Head of caudate nucleus (tissue), 42 donors: ENCODE measurements at places on chromosomes 3 and 15.

- no peak for DNase-seq
Observed at GRCh38 chr15:90812171-90812957, 56.0 kb upstream of the FURIN start.

DNA sequence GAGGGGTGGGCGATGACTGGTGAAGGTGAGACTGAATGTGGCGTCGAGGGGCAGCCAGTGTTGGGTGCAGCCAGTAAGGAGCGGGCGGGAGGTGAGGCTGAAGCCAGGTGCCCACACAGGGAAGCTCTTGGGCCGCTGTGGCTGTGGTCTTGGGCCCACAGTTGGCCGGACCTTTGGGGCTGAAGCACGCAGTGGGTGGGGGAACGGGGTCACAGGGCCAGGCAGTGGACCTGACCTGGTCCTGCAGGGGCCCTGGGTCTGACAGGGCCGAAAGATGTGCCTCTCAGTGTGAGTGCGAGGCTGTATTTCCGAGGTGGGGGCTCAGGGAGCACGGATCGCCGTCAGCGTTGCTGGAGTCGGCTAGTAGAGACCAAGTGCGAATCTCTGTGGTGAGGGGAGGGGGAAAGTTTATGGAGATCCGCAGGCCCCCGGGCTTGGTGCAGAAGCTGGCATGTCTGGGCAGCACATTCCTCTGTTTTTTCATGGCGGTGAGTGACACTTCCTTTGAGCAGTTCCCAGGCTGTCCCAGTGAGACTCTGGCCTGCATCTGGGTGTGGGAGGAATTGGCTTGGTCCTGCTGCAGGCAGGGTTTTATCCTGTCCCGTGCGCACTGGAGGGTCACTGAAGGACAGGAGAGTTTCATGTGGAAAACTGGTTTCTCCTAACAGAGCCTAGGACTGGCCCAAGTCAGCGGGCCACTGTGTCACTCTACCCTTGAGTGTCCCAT lies 100.8 kb downstream of the TMEM266 start:
- no peak for DNase-seq

DNA sequence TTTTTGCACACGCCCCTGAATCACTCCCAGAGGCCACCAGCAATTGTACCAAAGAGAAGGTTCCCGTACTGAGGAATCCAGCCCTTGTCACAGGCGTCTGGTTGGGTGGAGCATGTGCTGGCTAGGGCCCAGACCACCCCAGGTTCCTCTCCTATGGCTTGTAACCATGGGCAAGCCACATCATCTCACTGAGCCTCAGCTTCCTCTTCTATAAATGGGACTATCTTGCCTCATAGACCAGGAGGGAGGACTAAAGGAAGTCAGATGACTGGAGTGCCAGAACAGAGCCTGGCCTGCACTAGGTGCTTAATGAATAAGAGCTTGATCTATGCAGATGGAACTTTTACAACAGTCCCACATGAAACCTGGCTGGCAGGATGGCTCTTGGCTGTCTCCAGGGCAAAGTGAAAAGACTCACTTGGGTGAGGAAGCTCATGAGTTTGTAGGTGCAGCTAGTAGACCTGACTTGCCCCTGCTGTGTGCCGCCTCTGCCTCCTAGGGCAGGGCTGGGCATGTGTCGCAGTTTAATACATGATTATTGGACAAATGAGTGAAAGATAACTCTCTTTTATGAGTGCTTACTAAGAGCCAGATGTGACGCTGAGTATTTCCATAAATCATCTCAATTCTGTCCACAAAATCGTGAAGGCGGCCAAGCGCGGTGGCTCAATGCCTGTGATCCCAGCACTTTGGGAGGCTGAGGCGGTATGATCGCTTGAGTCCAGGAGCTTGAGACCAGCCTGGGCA lies 29.3 kb downstream of the CTSH start:
- no peak for DNase-seq

- no peak for DNase-seq
Observed at GRCh38 chr3:138135833-138136194, 3.6 kb upstream of the A4GNT start.

DNA sequence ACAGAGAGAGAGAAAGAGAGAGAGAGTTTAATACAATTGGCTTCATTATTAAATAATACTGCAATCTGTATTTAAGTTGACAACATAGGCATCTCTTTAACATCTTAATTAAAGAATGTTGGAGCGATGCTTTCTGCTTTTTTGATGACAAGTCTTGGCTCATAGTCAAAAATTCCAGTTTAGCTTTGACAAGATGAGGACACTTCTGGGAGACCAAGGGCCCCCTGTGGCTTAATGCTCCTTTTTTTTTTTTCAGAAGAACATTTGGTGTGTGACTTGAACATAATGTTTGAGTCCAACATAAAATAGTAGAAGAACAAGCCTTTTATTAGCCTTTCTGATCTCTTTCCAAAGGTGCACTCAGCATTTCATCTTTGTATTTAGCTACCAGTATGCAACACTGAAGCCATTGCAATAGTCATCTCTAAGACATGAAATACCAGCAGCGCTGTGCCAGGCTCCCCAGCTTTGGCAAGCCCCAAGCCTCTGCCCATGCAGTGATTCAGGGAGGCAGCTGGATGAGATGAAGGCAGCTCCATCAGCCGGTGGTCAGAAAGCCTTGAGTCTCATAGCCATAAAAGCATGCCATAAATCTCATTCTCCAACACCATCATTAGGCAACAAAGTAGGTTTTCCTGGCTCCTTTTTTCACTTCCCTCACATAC lies 349.4 kb upstream of the SEMA6D start:
- no peak for DNase-seq

- no peak for DNase-seq
Observed at GRCh38 chr15:95440712-95441111, 889.8 kb upstream of the NR2F2 start.

DNA sequence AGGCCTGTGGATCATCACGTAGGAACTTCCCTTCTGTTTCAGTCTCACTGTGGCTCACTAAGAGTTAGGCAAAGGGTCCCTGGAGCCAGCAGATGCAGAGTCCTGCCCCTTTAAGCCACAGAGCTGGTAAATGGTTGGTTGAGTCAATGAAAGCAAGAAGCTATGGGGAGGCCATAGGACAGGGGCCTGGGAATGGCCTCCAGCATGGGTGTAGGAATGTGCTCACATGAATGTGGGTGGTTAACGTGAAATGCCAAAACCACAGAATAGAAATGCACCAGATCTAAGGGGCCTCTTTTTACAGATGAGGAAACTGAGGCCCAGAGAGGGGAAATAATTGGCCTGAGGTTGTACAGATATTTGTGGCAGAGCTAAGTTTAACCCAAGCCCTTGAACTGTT lies 150.3 kb downstream of the TLE3 start:
- DNase-seq: no peak

- no peak for DNase-seq
Observed at GRCh38 chr3:25556447-25556846, 108.3 kb downstream of the TOP2B start.

DNA sequence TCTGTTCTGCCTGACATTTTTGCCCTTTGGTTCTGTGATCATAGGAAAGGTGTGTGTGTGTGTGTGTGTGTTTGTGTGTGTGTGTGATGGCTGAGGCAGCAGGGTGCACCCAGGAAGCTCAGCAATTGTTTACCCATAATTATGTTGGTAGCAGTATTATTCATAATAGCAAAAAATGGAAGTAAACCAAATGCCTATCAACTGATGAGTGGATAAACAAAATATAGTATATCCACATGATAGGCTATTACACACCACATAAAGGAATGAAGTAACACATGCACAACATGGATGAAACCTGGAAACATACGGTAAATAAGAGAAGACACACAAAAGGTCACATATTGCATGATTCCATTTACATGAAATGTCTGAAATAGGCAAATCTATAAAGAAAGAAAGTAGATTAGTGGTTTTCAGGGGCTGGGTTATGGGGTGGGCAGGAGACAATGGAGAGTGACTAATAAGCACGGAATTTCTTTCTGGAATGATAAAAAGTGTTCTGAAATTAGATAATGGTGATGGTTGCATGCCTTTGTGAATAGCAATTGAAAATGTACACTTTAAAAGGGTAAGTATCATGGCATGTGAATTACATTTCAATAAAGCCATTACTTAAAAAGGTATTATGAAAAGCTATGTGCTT lies 167.2 kb downstream of the POLR2M start:
- no peak for DNase-seq

- DNase-seq: no peak
Observed at GRCh38 chr3:188154809-188155574, 1.0 kb downstream of the LPP start.

GRCh38 chr3:23830869-23831484 lies 25.2 kb downstream of the UBE2E1 start:
- no peak for DNase-seq

DNA sequence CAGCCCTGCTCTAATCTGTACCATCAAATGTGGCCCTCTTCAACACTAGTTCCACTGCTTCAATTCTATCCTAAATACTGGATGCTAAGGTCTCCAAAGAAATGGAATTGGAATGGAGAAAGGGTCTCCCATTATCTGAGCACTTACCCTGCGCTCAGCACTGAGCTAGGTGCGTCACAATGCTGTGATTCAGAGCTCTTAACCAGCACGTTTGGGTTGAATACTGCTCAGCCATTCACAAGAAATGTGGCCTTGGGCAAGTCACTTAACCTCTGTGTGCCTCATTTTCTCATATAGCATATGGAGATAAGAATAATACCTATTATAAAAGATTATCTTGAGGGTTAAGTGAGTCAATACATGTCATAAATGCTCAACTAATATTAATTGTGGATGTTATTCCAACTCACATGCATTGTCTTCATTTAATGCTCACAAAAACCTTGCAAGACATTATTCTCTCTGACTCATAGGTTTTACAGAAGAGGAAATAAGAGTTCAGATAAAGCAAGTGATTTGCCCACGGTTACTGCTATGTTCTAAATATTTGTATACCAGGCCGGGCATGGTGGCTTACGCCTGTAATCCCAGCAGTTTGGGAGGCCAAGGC lies 27.4 kb upstream of the SRGAP3 start:
- DNase-seq: no peak

DNA sequence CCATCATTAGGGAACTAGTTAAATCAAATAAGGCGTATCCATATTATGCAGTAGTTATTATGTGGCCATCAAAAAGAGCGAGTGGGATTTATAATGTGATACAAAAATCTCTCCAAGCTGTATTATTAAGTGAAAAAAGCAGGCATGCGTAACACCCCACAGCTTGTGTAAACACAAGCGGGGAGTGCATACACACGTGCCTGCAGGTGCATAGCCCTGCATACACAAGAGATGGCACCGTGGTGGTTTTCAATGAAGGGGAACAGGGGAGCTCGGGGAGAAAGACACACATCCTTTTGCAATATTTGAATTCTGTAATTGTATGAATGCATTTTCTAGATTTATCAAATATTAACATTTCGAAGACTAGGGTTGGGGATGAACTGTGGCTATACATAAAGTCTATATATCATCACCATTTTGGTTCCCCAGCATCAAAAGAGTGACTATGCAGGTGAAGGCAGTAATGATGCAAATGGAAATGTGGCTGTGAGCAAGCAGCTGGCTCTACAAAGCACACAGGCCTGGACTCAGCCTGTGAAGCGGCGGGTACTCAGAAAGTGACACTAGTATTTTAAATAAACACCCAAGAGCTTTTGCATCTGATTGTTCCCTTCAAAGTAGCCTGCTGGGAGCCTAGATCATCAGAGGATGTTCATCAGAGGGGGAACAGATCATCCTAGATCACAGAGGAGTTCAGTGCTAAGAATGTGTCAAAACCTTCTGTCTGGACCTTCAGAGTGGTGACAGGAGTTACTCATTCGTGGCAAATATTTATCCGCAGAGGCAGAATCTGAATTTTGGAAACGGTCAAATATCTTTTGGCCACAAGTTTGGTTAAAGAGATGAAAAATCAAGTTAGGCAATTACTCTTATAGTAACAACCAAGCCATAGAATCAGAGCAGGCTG lies 9.4 kb upstream of the KIF7 start:
- DNase-seq: no peak

- DNase-seq: no peak
Observed at GRCh38 chr15:93250209-93250608, 161.2 kb upstream of the RGMA start.

DNA sequence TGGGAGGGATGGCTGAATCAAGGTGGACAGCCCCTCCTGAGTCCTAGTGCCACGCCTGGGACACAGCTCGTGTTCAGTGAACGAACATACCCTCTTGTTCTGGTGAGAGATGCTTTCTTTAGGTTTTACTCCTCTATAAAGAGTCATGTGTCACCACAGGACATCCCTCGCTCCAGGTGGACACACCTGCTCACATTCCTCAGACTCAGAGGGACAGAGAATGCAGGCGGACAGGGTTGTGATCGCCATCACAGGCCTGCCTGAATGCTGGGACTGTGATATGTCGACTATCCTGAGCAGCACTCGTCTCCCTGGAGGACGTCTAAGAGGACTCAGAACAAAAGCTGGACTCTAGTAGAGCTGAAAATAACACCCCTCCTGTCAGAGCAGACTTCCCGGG lies 96.4 kb upstream of the SNRPA1 start:
- DNase-seq: no peak
